Kidney capillary endothelial cell (primary cell): ENCODE measurements at places on chromosomes 5 and 9.

- DNase-seq: no peak
Measured at GRCh38 chr9:101376111-101376848, 8.5 kb downstream of the BAAT start.

GRCh38 chr9:119009249-119009648 lies 360.0 kb downstream of the BRINP1 start:
- DNase-seq: no peak

GRCh38 chr9:101465326-101465915 lies 29.8 kb upstream of the ALDOB start:
- no peak for DNase-seq

- peak; percentile 54 for DNase-seq
Measured at GRCh38 chr5:143311428-143311827, 92.1 kb downstream of the NR3C1 start.

- no peak for DNase-seq
Measured at GRCh38 chr9:108265065-108265464, 590.7 kb downstream of the ACTL7B start.

DNA sequence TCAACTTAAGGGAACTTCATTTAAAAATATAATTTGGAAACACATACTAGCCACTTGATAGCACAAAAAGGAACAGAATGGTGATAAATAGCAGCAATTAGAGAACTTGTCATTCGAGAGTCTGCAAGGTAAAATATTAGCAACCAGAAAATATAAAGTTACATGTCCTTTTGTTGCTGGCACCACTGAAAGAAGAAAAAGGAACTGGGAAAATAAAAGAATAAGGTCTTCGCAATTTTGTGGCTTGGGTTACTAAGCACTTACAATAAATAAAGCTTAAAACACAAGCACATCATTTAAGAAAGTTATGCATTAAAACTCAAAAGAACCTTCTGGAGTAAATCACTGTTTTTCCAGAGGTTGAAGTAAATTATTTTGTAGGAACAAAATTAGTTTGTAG lies 149.9 kb upstream of the FBN2 start:
- no peak for DNase-seq

GRCh38 chr5:18772475-18772874 lies 1138.2 kb downstream of the TAF11L14 start:
- DNase-seq: no peak

- no peak for DNase-seq
Measured at GRCh38 chr5:127083711-127084110, 10.4 kb upstream of the C5orf63 start.

DNA sequence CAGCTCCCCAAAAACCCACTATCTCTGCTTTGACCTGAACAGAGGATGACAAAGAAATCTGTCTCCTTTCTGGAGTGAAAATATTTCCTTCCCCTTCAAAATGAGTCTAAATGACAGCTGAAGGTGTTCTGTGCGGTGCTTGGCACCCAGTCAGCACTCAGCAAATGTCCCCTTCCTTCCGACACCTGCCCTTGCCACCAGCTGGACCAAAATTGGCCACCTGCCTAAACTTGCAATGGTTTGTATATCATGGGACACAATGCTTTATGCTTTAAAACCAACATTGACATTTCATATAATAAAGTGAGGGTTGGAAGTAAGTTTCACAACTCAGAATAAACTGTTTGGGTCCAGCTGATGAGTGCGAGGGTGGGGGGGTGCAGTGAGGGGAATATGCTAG lies 7.5 kb upstream of the TTC1 start:
- no peak for DNase-seq

DNA sequence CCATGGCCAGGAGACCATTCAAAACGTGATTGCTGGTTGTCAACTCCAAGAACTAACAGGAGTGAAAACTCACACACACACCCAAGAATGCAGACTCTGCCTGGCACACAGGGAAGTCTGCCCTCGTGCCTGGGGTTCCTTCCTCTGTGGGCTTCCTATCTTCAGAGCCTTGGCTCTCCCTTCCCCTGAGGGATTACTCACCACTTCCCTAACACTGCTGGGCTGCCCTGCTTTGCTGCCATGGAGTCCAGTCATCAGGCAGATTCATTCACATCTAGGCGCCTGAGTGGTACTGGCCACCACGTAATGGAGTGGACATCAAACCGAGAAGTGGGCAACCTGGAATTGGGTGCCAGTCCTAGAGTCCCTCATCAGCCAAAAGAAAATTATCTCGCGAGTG lies 76.4 kb upstream of the PRSS3 start:
- peak; percentile 87 for DNase-seq

GRCh38 chr5:147673266-147673665 lies 109.3 kb downstream of the JAKMIP2 start:
- no peak for DNase-seq

DNA sequence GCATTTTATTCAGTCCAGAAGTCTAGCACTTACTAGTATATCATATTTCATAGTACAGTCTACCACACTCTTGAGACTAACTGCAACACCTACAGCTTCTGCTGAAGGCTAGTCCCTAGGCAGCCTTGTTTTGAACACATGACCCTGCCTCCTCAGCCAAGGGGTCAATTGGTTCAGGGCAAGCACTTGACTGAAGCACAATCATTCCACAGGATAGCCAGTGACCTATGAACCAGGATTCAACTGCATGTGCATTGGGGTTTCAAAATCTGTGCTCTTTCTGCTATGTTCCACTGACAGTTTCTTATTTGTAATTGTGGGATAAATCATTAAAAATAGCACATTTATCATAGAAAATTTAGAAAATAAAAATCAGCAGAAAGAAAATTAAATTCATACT lies 186.8 kb downstream of the TMEM161B start:
- DNase-seq: no peak

DNA sequence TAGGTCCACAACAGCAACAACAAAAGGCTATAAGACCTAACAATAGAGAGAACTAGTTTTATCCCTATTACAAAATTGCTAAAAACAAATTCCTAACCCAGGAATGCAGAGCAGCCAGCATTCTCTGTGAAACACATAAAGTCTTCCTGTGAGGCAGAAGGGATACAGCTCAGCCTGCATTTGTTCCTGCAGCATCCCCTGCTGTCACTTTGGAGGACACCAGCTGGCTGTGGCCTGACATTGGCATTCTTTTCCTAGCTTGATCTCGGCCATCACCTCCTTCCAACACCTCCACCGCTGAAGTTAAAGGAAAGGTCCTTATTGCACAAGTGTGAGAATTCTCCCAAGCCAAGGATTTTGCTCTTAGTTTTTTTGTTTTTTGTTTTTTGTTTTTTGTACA lies 186.1 kb downstream of the SNCAIP start:
- no peak for DNase-seq

DNA sequence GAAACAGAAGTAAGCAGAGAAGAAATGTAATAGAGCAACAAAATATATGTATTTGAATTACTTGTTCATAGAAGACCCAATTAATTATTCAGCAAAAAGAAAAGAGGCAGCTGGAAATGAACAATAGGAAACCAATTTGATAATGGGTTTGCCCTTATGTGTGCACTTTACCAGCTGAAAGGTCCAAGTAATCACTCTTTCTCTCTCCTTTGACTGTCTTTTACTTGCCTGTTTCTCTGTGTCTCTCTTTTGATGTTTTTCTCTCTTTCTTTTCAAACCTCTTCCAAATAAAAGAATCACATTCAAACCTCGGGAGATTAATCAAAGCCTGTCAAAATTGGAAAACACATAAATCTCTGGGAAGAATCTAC lies 51.5 kb downstream of the CTNND2 start:
- no peak for DNase-seq

DNA sequence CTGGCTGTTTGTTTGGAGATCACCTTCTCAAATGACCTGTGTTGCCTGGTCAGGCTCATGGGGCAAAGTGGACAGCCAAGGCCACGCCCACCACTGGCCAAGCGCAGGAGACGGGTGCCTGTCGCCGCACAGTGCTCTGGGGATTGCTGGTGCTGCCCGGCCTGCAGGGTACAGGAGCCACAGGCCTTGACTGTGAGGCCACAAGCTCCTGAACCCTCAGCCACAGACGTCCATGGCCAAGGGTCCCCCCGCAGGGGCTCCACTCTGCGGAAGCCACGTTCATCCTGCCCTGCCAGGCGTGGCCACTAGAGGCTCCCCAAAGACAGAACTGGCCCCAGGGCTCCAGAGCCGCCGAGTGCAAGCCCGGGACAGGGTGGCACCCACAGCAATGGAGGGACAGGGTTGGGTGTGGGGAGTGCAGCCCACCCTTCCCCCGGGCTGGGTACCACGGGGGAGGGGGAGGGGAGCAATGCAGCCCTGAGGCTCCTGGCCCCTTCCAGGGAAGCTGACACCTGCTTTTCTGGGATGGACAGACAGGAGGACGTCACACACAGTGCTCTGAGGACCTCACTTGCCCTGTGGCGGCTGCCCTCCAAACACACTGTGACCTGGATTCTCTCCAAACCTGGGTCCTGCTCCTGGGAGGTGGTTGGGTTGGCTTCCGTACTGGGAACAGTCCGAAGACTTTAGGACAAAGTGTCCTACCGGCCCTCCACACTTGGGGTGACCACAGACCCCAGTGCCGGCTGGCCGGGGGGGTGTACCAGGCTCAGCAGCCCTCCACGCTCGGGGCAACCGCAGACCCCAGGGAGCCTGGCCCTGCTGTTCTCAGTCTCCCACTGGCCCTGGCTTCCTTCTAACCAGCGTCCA lies 21.5 kb downstream of the TPPP start:
- peak; percentile 49 for DNase-seq
